Activated CD4-positive, alpha-beta T cell treated with anti-CD3 and anti-CD28 coated beads, Interleukin-2, amount 10 ng/mL, durations not matched to agents 24 days and 14 days (primary cell): ENCODE measurements at places on chromosomes 2 and 18.

DNA sequence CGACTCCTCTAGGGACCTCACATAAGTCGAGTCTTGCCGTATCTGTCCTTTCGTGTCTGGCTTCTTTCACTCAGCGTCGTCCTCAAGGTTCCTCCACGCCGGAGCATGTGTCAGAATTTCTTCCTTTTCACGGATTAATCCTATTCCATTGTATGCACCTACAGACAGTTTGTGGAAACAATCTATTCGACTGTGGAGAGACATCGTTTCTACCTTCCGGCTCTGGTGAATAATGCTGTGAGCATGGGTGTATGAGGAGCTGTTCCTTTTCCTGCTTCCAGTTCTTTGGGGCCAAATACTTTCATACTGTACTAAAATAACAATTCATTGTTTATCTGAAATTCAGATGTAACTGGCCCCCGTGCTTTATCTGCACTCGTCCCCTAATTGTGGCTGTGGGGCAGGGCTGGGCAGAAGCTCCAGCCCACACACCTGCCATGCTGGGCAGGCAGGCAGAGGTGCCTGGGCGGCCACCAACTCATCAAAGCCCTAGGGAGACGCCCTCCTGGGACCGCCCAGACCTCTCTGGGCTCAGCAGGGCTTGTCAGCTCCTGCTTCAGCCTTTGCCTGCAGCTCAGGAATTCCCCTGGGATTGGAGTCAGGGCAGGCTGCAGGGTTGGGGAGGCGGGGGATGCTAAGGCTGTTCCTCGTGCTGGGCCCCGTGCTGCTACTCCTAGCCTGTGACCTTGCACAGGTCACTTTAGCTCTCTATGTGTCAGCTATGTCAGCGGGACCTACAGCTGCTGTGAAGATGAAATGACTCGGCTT is 14.5 kb downstream of the GPC1 start:
- DNase-seq = no peak

DNA sequence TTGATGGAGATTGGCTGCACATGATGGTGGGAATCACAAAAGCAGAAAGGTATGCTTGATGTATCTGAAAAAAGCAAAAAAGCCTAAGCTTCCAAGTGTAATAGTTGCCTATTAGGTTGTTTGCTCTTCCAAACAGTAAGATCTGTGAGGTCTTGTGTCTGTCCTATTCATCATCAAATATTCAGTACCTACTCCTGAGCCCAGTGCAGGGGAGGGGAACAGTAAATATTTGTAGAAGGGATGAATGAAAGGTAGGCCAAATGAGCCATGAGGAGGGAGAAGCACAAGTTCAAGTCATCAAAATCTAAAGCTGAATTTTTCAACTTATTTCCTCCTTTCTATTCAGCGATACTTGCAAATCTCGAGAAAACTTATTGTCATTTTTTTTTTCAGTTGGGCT is 153.2 kb upstream of the ETAA1 start:
- no peak for DNase-seq

DNA sequence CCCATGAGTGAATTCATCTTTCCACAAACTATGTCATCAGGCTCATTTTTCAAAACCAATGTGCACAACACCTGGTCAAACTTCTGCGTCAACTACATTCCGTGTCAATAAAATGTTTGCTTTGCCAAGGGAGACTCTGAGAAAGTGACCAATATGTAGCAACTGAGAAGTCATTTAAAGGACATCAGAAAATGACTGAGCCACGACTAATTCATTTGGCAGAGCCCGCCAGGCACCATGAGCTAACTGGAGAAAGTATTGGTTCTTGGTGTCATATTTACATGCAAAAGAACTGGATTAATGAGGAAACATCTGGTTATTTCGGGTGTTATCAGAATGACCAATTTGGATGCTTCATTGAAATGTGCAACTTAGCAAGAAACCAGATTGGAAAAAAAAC is 7.2 kb downstream of the RND3 start:
- DNase-seq = no peak

- no peak for DNase-seq
Measured at GRCh38 chr2:15835991-15836688, 104.2 kb upstream of the MYCN start.

GRCh38 chr2:191031256-191031655 is 17.3 kb upstream of the STAT1 start:
- DNase-seq = no peak

- no peak for DNase-seq
Measured at GRCh38 chr2:7683708-7684107, 766.5 kb downstream of the RNF144A start.

- DNase-seq = no peak
Measured at GRCh38 chr2:221203856-221204255, 368.2 kb downstream of the EPHA4 start.

- no peak for DNase-seq
Measured at GRCh38 chr2:225274751-225275150, 124.8 kb upstream of the NYAP2 start.

DNA sequence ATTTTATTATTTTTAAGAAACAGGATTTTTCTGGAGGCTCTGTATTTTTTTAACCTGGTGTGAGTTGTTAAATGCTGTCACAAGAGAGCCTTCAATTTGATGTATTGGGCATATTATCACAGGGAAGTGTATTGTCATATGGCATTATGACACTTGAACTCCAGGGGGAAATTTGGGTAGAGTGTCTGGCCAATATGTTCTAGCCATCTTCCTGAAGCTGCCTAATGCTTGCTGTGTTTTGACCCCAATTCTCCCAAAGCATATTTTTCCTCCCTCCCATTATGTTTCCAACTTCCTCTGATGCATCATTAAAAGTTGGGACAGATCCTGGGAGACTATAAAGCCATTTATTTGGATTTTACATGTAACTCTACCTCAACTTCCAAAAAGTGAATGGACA is 214.1 kb upstream of the SESTD1 start:
- DNase-seq = no peak
